ENCODE measurements at places on chromosomes 4 and X.

- DNase-seq = no peak
Measured at GRCh38 chr4:182764642-182765041, 152.5 kb downstream of the DCTD start.

DNA sequence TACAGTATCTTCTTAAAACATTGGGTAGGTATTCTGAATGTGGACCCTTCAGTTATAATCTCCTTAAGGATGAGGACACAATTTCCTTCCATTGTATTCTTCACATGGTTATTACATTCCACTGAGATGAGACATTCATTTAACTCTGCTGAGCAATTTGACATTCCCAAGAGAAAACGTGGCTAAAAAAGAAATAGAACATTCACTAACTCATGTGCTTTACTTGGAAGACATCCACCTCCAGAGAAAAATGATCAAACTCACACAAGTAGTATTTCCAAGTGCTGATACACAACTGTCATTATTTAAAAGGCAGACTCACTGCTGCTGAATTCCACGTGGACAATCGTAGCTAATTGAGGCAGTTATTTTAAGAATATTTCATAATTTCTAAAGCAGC is 227.9 kb upstream of the ANKRD50 start:
- no peak for DNase-seq

GRCh38 chr4:140302151-140302859 is 71.1 kb upstream of the SCOC start:
- DNase-seq = no peak

GRCh38 chr4:168200685-168201084 is 108.3 kb downstream of the ANXA10 start:
- DNase-seq = no peak

Measured in AML-193 (cell line).